ENCODE measurements at places on chromosomes 13 and 19.

DNA sequence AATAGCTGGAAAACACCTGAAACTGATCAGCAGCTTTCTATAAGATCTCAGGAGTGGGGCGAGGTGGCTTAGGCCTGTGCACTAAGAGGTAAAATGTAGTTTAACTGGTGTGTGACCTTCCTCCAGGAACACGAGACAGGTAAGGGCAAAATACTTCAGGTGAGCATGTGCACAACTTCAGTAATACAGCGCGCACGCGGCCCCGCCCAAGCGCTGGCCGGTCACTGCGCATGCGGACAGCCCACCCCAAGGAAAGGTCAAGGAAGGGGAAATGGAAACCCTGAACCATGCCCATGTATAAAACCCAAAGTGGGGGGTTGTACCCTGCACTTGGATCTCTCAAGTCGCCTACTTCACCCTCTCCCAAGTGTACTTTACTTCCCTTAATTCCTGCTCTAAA lies 49.4 kb upstream of the ARHGEF7 start:
- no peak for DNase-seq

DNA sequence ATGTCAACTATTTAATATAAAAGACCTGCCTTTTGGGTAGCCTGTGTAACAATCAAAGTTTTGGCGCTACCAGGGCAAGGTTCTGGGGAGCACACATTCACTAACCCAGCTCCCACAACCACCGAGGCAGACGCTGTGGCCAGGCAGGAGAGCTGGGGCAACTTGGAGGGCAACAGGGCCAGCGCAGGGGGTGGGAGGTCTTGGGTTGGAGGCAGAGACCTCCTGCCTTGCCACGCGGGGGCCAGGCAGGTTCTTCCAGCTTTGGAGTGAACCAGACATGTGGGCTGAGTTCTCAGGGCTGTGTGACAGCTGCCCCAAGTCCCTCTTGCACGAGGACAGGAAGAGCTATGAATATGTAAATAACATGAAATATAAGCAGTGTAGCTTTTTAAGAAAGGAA lies 30.3 kb upstream of the MCF2L start:
- no peak for DNase-seq

GRCh38 chr13:78121459-78122348 lies 203.1 kb upstream of the EDNRB start:
- no peak for DNase-seq

DNA sequence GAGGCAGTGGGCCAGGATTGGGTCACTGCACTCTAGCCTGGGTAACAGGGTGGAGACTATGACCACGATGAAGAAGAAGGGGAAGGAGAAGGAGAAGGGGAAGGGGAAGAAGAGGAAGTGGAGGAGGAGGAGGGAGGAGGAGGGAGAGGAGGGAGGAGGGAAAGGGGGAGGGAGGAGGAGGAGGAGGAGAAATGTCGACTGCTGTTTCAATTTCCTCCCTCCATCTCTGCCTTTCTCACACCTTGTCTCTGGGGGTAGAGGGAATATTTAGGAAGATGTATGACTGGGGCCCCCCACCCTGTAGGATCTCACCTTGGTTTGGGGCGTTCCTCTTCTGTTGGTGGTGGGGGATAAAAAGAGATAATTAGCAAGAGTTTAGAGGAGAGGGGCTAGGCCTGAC lies 3.8 kb downstream of the TNNT1 start:
- DNase-seq = no peak

DNA sequence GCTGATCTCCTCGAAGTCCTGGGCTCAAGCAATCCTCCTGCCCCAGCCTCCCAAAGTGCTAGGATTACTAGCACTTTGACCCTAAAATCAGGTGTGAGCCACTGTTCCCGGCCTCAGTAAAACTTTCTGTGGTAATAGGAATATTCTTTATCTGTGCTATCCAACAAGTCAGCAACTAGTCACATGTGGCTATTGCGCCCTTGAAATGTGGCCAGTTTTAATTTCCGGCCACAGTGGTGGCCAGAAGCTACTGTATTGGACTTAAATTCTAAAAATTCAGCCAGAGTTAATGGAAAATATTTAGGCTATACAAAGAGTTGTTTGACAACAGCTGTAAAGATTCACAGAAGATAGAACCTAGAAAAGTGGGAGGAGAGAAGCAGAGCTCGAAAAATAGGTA lies 30.0 kb downstream of the KEAP1 start:
- DNase-seq = no peak

All from stimulated activated CD4-positive, alpha-beta T cell treated with anti-CD3 and anti-CD28 coated beads, Interleukin-1b, Interleukin-23, amount 100 ng/mL, for 24 hours (primary cell).